Left forelimb (tissue), 1 donor: ENCODE measurements at places on chromosomes 3 and 15.
A peak's percentile ranks its signal among the peaks of the same experiment; 100 is the strongest.

GRCh38 chr3:71873093-71873611 is 88.2 kb upstream of the PROK2 start:
- no peak for DNase-seq

DNA sequence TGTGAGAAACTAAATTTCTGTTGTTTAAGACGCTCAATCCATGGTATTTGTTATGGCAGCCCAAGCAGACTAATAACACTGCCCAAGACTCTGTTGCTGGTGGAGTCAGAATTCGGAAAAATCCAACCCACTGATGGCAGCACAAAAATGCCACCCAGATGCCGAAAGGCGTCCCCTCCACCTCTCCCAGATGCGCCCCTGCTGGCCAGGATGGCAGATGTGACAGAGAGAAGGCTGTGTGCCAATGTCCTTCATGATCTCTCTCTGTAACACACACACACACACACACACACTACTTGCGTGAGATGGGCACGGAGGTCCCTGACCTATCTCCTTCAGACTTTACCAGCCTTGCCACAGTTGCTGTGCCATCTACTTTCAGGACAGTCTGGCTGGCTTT is 10.9 kb upstream of the LYSMD4 start:
- DNase-seq: peak; percentile 18

- peak; percentile 50 for DNase-seq
Observed at GRCh38 chr3:128070898-128071591, 18.8 kb downstream of the SEC61A1 start.

GRCh38 chr3:183701744-183702143 is 4.1 kb downstream of the YEATS2 start:
- no peak for DNase-seq

DNA sequence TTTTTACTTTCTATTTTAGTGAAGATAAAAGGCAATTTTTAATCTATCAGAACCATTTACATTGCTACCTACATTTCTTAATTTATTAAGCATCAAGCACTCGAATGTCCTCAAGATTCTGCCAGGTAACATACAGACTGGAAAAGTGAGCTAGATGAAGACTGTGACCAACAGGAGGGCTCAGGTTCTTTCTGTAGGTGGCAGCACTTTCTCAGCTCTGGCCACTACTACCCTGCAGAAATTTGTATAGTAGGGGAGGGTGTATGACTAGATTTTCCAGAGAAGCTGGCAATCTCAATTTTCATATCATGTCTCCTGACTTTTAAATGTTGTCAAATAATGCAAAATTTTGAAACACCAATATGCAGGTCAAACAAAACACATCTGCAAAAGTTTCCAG is 165.0 kb upstream of the SUCLG2 start:
- DNase-seq: no peak

DNA sequence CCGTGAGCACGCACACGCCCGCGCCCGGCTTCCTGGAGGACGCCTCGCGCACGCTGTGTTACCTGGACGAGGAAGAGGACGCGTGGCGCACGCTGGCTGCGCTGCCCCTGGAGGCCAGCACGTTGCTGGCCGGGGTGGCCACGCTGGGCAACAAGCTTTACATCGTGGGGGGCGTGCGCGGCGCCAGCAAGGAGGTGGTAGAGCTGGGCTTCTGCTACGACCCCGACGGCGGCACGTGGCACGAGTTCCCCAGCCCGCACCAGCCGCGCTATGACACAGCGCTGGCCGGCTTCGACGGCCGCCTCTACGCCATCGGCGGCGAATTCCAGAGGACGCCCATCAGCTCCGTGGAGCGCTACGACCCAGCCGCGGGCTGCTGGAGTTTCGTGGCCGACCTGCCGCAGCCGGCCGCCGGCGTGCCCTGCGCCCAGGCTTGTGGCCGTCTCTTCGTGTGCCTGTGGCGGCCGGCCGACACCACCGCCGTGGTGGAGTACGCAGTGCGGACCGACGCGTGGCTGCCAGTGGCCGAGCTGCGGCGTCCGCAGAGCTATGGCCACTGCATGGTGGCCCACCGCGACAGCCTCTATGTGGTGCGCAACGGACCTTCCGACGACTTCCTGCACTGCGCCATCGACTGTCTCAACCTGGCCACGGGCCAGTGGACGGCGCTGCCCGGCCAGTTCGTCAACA is 890 bp downstream of the KBTBD13 start:
- DNase-seq: no peak

- no peak for DNase-seq
Observed at GRCh38 chr3:128404276-128405068, 62.2 kb downstream of the DNAJB8 start.
